SK-N-DZ (cell line): ENCODE measurements at places on chromosomes 13 and 19.

- DNase-seq = no peak
Measured at GRCh38 chr13:51435002-51435578, 17.7 kb downstream of the INTS6 start.

- DNase-seq = peak; percentile 41
Measured at GRCh38 chr19:47430041-47430802, 10.9 kb upstream of the MEIS3 start.

DNA sequence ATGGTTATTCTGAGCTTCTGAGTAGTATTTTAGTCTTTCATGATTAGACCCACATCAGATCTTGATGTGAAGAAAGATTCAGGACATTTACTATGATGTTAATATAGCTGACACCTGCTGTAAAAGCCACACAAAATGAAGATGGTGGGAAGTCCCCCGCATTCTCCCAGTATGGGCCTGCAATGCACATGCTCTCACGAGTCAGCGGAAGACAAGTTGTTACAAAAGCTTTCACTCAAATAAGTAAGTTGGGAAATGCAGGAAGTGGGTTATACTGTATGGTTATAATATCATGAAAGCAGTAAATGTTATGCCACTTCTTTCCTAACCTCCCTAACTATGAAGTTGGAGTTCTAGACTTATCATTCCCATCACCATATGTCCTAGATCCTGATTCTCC is 171.9 kb downstream of the KLF5 start:
- DNase-seq = no peak

DNA sequence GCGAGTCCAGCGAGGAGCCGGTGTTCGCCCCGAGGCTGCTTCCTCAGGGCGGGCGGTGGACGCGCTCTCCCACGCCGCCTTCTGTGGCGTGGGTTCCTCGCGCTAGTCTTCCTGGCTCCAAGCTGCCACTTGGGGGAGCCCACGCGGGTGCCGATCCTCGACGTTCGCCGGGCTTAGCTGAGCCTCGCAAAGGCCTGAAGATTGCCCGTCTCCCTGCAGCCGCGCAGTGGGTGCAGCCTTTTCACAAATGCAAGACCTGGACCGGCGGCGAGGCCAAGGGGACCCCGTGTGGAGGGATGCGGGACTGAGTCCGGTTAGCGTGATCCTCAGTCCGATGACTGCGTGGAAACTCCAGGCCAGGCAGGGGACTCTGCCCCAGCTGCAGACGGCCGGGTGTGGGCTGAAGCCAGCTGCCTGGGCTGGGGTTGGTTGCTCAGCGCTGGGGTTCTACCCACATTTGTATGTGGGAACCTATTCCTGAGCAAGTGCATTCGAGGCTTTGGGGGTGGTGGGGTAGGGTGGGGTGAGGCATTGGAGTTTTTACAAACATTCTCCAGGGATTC is 16.6 kb upstream of the LRP3 start:
- peak; percentile 81 for DNase-seq

DNA sequence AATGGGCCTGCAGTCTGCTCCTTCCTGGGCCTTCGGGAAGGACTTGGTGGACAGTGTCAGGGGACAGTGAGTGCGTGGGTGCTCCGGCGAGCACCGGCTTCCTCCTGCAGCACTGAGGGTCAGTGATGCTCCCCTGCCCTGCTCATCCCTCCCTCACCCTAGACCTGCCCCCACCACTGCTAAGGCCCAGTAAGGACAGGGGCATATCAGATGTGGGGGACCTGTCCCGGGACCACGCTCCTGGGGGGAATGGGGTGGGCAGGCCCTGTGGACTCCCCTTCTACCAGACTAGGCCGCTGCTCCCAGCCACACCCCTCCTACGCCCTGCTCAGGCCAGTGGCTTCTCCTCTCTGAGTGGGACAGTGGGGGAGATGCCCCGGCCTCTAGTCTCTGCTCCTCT is 3.2 kb downstream of the MICOS13 start:
- no peak for DNase-seq

DNA sequence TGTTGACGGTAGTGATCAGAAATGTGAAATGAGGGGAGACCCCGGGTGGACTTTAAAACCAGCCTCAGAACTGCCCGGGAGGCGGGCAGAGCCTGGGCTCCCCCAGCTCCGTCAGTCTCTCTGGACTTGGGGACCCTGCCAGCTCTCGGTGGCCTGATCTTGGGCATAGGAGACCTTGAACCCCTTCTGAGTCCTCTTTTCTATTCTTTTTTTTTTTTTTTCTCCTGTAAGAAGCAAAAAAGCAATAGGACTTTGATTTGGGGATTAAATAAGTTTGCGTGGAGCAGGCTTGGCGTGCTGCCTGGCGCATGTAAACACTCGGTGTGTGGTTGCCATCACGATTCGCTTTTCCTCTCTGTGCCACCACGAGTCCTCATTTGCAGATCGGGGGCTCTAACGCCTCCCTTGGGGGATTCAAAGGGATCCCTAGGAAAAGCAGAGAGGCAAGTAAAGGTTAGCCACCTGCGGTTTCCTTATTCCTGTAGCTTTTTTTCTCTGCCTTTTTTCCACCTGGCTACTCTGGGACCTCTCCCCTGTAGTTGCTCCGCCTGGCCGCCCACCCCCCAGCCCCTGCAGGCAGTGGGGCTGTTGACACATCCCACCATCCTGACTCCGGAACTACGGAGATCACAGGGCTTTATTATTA is 1.3 kb downstream of the SAFB start:
- no peak for DNase-seq

DNA sequence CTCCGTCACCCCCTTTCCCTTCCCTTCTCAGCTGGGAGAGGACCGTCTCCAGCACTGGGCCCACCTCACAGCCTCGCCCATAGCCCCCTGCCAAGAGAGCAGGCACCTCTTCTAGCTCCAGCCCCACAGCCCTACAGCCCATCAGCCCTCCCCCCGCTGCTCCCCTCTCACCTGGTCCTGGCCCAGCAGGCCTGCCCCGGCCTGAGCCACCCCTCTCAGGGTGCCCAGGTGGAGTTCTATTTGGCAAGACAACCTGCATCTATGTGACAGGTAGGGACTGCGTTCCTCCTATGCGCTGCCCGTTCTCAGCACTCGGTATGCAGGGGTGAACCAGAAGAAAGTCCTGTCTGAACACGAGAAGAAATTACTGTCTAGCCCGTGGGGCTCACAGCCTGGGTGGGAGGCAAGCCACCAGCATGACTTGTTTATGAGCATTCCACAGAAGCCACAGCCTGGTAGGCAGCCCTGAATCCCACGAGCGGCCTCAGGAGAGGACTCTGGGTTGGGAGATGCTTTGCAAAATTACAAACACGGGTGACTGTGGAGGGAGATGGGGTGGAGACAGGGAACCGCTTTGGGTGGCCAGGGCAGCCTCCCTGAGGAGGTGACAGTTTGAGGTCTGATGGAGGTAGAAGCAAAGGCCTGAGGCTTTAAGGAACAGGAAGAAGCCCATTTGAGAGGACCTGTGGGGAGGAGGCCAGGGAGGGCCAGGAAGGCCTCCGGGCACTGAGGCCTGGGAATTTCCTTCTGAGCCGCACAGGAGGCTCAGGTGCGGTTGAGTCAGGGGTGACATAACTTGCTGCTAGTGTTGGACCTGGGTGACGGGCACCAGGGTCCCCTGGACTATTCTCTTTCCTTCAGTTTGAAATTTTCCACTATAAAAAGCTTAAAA is 1.2 kb upstream of the PLEKHF1 start:
- no peak for DNase-seq

- DNase-seq = no peak
Measured at GRCh38 chr13:40583738-40584137, 82.7 kb downstream of the FOXO1 start.

GRCh38 chr19:51246164-51246552 is 4.7 kb upstream of the SIGLECL1 start:
- DNase-seq = no peak

- DNase-seq = peak; percentile 38
Measured at GRCh38 chr19:38975214-38975860, at the start of gene FBXO17. Gene FBXO17, minus strand, starts transcription at chr19:38975742. Its CDS starts 25,423 bp downstream, at chr19:38950319.

GRCh38 chr13:29511980-29512379 is 83.5 kb downstream of the SLC7A1 start:
- DNase-seq = no peak

DNA sequence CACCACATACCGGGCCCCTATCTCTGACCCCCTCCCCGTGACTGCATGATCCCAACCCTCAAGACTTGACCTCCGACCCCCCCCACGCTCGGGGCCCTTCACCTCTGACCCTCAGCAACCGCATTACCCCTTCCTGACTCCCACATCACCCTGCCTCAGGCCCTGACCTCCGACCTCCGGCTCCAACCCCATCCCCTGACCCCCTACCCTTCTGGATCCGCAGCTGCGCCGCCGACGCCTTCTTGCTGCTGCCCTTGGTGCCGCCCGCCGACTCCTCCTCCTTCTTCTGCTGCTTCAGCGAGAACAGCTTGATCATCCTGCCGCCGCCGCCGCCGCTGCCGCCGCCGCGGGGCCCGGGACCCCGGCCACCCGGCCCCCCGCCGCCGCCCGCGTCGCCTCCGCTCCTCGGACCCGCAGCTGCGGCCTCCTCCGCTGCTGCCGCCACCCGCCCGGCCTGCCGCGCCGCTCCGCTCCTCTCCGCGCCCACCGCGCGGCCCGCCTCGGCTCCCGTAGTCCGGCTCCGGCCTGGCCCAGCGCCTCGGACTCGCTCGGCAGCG is at the start of gene UBE2M:
Gene UBE2M (minus strand): TSS at position 546 of the 557 bp plus-strand sequence. CDS start 230 bp downstream, at position 316.
- no peak for DNase-seq

GRCh38 chr13:30972888-30973377 is 40.5 kb downstream of the TEX26 start:
- no peak for DNase-seq

GRCh38 chr13:98406971-98407370 is 169.9 kb downstream of the STK24 start:
- no peak for DNase-seq

DNA sequence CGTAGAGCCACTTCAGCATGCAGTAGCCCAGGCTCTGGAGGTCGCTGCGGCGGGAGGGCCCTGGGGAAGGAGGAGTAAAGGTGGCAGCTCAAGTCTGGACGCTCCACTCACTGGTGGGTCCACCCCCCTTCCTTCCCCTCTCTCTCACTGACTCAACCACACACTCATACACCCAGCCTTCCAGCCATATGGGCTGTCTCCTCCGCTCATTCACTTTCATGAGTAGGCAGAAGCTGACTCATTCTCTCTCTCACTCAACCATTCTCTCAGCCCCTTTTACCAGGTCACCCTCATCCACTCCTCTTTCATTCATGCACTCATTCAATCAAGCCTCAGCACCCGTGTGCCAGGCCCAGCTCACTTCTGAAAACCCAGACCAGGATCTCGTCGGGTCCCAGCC is 27.5 kb upstream of the SIGLEC11 start:
- no peak for DNase-seq

GRCh38 chr19:31749231-31749630 is 400.0 kb upstream of the TSHZ3 start:
- no peak for DNase-seq

- DNase-seq = no peak
Measured at GRCh38 chr19:58395979-58396627, 647 bp downstream of the RNF225 start.

DNA sequence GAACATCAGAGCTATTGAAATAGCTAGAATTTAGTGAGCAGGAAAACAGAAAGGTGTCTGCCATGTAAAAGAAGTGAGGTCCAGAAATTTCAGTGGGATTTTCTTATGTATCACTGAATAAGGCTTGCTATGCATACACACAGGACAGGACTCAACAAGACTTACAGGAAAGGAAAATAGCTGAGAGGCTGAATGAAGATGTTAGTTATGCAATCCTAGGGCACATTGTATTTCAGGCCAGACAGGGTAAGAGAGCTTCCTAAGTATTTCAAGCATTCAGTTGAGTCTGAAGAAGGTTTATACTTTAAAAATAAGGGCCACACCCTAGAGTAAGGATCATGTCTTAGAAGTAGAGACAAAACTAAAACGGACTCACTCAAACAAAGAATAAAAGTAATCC is 419.9 kb upstream of the PRR20A start:
- no peak for DNase-seq

DNA sequence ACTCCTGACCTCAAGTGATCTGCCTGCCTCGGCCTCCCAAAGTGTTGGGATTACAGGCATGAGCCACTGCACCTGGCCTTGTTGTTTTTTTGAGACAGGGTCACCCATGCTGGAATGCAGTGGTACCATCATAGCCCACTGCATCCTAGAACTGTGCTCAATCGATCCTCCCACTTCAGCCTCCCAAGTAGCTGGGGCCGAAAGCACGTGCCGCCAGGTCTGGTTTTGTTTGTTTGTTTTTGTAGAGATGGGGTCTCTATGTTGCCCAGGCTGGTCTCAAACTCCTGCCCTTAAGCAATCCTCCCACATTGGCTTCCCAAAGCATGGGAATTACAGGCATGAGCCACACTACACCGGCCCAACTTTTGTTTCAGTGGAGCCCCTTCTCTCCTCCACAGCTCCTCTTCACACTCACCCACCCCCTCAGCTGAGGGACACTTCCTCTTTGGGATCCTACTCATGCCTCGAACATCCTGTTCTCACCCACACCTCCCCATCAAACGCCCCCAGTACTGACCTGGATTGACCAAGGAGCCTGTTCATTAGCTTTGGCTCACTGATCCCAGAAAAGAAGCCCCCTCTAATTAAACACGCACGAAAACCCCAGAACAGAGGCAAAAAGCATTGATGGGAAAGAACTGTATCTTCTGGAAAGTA is 12.8 kb upstream of the CERS4 start:
- no peak for DNase-seq

DNA sequence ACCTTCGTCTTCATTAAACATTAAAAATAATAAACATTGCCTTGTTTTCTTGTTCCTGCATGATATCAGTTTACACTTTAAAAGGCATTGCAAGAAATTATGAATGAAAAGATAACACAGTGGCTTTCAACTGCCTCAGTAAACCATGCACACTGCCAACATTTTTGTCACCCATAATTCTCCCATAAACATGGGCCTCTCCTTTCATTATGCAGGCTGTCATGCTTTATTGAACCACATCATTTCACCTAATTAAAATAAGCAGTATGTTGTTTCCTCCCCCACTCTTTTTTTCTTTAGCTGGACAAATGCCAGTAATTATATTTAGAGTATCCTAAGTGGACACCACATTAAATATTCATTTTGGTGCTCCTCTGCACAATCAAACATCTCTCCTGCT is 1566.5 kb upstream of the SLC10A2 start:
- DNase-seq = no peak

DNA sequence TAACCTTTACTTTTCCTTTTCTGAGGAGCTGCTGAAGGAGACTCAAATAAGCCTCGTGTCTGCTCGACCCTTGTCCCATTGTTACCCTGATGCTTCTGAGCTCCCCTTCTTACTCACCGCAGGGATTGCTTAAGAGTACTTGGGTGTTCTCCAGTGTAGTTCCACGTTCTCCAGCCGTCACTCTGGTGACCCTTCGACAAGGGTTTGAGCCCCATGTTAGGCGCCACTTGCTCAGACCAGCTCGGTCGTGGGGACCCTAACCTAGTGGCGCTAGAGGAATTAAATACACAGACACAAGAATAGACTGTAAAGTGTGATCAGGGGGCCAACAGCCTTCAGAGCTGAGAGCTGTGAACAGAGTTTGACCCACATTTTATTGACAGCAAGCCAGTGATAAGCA is 10.3 kb downstream of the ZNF480 start:
- DNase-seq = peak; percentile 1

DNA sequence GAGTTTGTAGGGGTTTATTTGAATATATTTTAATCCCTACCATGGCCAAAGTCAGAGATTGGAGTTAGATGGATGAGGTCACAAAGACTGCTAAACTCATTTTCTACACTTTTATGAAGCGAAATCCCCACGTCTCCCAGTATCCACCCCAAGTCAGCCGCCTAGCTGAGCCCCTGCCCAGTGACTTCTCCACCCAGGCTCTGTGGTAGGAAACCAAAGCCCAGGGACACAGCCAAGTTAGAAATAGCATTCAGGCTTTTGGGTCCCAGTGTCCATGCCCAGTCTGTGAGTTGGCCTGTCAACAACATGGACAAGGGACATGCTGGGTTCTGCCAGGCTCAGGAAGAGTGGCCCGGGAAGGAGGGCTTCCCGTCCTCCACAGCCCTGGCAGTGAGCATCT is 474.0 kb downstream of the FOXO1 start:
- no peak for DNase-seq
